Activated T-helper 1 cell treated with anti-CD3 and anti-CD28 coated beads, Interleukin-2, amount 50 U/mL, for 16 hours (primary cell): ENCODE measurements at places on chromosomes 4 and X.
A peak's percentile ranks its signal among the peaks of the same experiment; 100 is the strongest.

DNA sequence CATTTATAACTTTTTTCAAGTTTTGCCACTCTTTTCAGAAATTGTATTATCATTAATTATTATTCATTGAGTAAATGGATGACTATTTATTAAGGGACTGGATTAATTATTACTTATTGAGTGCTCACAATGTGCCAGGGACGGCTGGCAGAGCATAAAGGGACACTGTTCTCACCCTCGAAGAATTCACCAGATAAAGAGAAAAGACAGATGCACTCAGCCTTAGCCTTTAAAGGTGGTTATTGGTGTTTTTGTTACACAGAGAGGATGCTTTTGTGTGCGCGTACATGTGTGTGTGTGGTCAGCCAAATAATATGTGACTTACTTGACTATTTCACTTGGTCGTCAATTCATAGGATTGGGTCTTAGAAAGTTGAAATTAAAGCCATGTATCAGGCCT is 187.0 kb downstream of the ANTXR2 start:
- DNase-seq: no peak

- no peak for DNase-seq
Measured at GRCh38 chr4:17475481-17475880, 36.4 kb downstream of the QDPR start.

DNA sequence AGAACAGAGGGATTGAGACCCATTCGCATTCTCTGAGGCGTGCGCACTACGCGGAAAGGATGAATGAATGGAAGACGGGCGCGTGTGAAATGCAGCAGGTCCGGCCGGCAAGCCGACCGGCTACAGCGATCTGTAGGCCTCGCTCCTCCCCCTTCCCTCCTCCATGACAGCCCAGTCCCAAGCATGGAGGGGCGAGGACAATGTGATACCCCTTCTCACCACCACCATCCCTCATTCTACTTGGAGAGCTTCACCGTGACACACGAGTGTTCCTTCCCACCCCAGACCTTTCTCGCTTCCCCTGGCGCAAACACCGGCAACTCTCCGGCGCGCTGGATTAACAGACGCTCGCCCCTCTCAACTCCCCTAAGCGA is 815 bp downstream of the EIF4E start:
- DNase-seq: peak; percentile 49

DNA sequence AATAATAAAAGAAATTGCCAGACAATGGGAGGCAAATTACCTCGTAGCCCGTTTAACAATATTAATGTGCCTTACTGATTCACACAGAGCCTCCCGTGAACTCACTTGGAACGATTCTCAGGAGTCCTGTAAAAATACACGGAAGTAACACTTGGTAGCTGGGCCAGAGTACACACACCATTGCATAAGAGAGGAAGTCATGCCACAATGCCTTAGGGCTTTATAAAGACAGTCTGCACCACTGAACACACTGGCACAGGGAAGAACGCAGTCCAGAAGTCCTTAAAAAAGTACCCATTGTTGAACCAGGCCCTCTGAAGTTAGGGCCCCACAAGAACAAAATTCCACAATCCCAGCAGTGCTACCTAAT is 15.1 kb downstream of the SLC2A9 start:
- DNase-seq: no peak

GRCh38 chr4:89303177-89303576 is 4.4 kb downstream of the GPRIN3 start:
- DNase-seq: no peak

GRCh38 chrX:115939636-115940160 is 230.8 kb upstream of the AGTR2 start:
- no peak for DNase-seq

DNA sequence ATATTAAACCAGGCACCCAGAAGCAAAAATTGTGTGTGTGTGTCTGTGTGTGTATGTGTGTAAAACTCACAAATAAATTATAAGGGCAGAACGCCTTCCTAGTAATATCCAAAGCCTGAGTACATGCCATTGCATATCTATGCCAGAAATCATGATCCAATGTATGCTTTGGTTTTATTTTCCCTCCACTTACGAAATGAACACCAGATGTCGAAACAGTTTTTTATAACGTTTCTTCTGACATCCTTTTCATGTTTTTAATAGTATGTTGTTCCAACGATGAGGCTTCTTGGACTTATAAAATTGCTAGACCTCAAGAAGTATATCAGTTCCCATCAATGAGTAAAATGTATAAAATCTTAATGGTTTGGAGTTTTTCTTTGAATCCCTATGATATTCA is 55.4 kb downstream of the KCNIP4 start:
- no peak for DNase-seq

DNA sequence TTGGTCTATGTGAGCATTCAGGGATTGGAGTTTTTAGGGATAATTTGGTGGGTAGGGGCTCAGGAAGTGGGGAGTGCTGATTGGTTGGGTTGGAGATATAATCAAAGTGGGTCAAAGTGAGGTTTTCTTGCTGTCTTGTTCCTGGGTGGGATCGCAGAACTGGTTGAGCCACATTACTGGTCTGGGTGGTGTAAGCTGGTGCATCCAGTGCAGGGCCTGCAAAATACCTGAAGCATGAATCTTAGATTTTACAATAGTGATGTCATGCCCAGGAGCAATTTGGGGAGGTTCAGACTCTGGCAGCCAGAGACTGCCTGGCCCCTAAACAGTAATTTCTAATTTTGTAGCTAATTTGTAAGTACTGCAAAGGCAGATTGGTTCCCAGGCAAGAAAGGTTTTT is 665.6 kb upstream of the PRKX start:
- no peak for DNase-seq

DNA sequence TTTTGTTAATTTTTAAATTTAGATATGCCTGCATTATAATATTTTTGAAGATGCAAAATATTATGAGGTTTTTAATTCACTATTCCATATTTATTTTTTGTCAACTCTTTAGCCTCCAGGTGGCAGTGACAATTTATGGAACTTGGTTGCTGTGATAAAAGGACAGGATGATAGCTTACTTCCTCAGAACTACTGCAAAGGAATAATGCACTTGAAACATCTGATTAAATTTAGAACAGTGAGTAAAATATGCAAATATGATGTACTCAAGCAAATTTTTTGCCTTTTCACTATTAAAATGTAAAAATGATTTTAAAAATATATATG is 45.1 kb downstream of the SPATA4 start:
- no peak for DNase-seq

DNA sequence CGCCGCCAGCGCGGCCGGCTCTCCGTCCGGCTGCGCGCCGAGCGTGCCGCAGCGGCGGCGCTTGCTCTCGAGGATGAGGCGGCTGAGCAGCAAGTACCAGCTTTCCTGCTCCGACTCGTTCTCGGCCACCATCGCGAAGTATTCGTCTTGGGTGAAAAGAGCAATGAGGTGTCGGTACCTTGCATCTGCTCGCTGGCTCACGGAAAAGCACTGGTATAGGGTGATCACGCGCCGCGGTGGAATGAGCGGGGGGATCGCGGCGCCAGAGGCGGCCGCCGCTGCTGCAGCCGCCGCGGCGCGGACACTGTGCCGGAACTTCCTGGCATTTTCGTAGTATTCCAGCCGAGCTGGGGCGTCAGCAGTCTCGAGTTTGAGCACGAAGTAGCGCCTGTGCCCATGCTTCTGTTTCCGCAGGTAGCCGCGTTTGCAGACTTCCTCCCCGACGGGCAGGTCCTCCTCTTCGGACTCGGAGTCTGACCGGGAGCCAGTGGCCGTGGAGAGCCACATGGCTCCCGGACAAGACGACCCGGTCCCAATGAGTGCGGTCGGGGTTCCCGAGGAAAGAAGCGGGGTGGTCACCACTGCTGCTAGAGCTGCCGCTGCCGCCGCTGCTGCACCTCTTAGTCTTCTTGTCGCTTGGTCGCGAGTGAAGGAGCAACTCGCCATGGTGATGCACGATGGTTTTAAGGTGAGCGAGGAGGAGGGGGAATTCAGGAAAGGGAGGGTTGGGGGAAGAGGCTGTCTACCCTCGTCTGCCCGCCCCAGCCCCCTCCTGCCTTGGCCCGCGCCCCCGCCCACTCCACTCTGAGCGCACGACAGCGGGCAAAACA is 469 bp downstream of the IRS4 start:
- DNase-seq: no peak

- no peak for DNase-seq
Measured at GRCh38 chr4:9880406-9881197, 99.2 kb downstream of the DRD5 start.
